Stimulated activated CD8-positive, alpha-beta memory T cell treated with anti-CD3 and anti-CD28 coated beads, Interleukin-7, amount 100 ng/mL, for 24 hours (primary cell): ENCODE measurements at places on chromosomes 2 and 18.

GRCh38 chr18:9862686-9863085 lies 23.1 kb upstream of the TXNDC2 start:
- no peak for DNase-seq

- no peak for DNase-seq
These were observed 341.1 kb downstream of the CYRIA start for GRCh38 chr2:16324544-16324937.

DNA sequence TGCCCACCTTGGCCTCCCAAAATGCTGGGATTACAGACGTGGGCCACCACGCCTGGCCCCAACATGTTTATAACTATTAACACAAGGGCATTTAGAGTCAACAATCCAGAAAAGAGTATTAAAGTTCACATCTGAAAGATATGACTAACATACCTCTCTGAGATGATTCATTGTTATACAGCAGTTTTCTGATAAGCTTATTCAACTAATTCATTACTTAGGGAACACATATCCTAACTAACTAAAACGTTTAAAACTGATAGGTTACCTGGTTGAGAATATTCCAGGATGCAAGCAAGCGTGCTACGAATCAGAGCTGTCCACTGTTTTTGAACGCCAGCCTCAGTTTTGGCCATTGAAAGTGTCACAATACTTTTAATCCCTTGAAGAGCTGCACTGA lies 34.0 kb upstream of the STRN start:
- DNase-seq, result no peak

DNA sequence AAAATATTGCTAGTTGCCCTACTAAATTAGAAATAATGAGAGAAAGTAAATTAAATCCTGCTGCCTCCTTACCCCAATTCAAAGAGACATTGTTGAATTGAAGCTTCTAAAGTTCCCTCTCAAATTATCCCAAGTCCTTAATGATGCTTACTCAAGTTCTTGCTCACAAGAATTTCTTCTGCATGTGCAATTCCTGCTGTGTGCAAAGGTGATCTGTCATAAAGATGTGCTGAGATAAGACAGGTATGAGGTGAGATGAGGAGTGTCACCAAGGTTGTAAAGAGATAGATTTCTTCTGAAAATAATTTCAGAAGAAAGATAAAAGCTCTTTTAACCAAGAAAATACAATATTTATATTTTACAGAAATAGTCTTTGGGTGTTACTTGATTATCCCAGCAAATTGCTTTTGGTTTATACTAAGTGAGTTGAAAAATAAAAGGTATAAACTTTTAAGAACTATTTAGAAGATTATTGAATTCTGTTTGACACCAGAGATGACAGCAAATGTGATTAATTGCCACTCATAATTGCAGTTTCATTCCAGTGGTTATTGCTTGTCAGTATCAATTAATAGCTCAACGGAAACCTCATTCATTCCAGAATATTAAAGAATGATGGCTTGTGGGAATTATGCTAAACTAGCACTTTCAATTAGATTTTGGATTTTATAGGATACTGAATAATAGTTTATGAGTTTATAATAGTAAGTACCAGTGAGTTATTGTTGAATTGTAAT lies 674.3 kb downstream of the STK39 start:
- DNase-seq, result no peak

DNA sequence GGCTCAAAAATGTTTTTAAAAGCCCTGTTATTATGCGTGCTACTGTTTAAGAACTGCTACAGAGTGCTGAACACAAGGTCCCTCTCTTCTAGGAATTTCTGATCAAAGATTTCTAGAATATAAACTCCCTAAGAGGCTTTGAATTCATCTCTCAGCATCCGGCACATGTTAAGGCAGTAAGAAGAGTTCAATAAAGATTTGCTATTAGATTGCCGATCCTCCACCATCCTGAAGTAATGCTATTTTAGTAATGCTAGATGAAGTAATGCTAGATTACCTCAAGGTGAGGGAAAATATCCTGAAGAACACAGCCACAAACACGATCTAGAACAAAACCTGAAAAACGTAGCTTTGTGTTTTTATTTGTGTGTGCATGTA lies 949 bp upstream of the MYL12B start:
- no peak for DNase-seq
